Renal pelvis (tissue), 12 donors: ENCODE measurements at places on chromosomes 11 and 22. TPM values are rescaled to one million over a fixed set of nuclear protein-coding genes. Genes with fewer than 3 reads are reported as not detected.

The KRTAP5-1 gene
- 0.48 TPM for polyA plus RNA-seq

The IFITM5 gene
- polyA plus RNA-seq, result 0.23 TPM

The FGF19 gene
- polyA plus RNA-seq, result 1.1 TPM

The TRIM6 gene
- polyA plus RNA-seq, result 27.1 TPM

The PTPRCAP gene
- polyA plus RNA-seq, result 2.9 TPM

The OR4D5 gene
- polyA plus RNA-seq, result not detected

The BATF2 gene
- polyA plus RNA-seq, result 3.2 TPM

The CLCF1 gene
- polyA plus RNA-seq, result 8.1 TPM

The LMO1 gene
- 0.85 TPM for polyA plus RNA-seq

The APOBEC3B gene
- polyA plus RNA-seq, result 3.4 TPM

The ART5 gene
- 3.9 TPM for polyA plus RNA-seq

The DAGLA gene
- 4.8 TPM for polyA plus RNA-seq

The SLC7A4 gene
- 1.8 TPM for polyA plus RNA-seq

The OR8D1 gene
- polyA plus RNA-seq, result not detected

The OR51I1 gene
- polyA plus RNA-seq, result not detected

The CTSD gene
- 268 TPM for polyA plus RNA-seq

The DGAT2 gene
- 3.9 TPM for polyA plus RNA-seq

The YPEL1 gene
- 16.3 TPM for polyA plus RNA-seq

The NPTXR gene
- 4.9 TPM for polyA plus RNA-seq

The EHF gene
- 25.1 TPM for polyA plus RNA-seq

The CDC42EP2 gene
- polyA plus RNA-seq, result 18.6 TPM

The OR51E2 gene
- 0.65 TPM for polyA plus RNA-seq

The BCO2 gene
- polyA plus RNA-seq, result 5.4 TPM

The MRPL11 gene
- 65.9 TPM for polyA plus RNA-seq
